ENCODE measurements at places on chromosomes 12 and 14.

- no peak for DNase-seq
Observed at GRCh38 chr14:73459959-73460358, 1.6 kb upstream of the NUMB start.

DNA sequence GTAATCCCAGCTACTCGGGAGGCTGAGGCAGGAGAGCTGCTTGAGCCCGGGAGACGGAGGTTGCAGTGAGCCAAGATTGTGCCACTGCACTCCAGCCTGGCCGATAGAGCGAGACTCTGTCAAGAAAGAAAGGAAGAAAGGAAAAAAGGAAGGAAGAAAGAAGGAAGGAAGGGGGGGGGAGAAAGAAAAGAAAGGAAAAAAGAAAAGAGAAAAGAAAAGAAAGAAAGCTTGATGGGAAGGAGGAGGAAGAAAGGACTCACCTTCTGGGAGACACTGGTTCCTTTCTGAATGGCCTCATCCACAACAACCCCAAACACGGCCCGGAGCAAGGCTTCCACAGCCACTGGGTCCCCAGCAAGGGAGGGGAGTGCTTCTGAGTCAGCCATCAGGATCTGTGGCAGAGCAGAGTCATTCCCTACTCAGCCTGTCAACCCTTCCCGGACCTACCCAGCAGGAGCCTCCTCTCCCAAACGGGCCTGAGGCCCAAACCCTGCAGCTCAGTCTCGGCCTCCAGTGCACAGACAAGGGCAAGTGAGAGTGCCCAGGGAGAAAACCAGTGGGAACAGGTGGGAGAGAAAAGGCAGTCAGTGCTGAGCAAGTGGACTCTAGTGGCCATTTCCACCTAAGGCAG lies 7.3 kb upstream of the ZNF740 start:
- DNase-seq = no peak

DNA sequence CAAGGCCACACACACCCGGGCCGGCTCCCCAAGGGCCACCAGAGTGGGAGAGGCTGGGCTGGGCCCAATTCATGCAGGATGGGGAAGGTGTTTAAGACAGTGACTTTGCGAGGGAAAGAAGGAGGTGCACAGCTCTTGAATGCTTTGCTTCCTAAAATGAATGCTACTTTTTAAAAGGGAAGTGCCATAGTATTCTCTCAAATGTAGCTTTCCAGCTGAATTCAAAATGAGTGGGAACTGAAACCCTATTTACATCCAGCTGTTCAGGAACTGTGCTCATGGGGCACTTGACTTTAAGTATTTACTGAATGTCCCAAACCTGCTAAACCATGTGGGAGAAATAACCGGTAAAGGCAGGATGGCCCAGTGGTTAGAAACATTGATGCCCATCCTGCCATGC lies 7.6 kb downstream of the ITPK1 start:
- DNase-seq = no peak

DNA sequence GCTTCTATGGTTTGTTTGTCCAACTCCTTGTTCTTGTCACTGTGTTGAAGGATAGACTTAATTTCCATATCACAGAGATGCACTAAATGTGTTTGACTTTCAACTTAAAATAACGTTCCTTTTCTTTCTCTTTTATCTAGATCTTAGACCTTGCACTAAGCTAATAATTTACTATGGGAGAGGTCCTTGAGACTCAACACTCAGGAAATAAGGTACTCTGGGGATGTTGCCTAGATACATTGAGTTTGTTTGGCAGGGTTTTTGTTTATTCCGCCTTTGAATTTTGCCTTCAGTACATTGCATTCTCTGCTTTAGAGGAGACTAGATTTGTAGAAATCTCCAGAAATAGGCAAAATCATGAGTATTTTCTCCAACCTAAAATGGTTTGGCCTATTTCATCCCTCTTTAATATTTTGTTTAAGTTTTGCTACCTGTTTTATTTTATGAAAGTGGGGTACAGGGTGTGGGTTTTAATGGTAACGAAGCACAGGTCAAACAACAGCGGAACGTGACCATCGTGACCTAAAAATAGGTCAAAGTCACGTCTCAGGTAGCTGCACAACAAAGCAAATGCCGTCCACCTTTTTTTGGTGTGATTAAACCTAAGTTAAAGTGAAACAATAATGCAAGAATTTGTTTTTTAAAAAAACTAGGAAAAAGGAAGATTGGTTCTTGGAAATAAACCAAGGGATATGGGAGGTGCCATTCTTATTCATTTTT lies 115.3 kb upstream of the CPSF6 start:
- DNase-seq = no peak

- DNase-seq = no peak
Observed at GRCh38 chr12:62250671-62251608, 9.3 kb upstream of the USP15 start.

DNA sequence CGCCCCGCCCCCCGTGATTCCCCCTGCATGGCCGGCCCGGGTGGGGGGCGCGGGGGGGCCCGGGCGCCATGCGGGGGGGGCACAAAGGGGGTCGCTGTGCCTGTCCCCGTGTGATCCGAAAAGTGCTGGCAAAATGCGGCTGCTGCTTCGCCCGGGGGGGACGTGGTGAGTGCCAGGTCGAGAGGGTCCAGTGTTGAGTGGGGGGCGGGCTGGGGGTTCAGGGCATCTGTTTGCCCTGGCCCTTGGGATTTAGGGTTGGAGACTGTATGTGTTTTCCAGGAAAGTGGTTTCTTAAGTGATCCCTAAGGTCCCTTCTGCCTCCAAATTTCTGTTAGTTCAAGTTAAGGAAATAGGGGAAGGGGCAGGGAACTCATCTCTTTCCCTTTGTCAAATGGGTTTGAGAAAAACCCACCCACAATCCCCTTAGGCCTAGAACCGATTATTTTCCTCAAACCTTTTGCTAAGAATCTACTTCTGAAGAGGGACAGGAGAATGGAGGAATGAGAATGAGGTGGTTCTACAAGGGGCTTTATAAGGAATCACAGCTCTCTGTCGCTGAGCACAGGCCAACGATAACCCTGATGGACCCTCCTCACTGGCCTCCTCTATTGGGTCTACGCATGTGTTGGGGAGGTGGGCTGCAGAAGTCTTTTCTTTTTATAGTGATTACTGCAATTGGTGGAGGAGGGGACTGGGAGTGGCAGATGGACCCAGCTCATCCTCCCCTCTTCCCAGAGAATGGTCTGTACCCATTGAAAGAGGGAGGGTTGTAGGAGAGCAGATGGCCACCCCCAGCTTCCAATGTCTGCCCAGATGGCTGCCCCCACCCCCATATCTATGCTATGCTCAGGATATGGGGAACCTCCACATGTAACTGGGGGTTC lies 834 bp downstream of the ARHGEF25 start:
- no peak for DNase-seq

- no peak for DNase-seq
Observed at GRCh38 chr12:113007166-113007565, 28.8 kb downstream of the OAS2 start.

- DNase-seq = no peak
Observed at GRCh38 chr12:82635263-82635662, 51.4 kb upstream of the TMTC2 start.

DNA sequence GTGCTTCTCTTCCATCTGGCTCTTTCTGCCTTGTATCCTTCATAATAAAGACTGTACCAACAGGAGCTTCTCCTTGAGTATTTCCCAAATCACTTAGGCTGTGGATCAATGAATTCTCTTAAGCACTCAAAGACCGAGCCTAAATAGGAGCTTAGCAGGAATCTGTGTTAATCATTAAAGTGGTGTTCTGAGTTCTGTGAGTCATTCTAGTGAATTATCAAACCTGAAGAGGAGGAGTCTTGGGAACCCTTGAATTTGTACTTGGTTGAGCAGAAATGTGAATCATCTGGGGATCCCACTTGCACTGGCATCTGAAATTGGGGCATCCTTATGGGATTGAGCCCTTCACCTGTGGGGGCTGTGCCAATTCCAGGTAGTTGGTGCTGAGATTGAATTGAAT lies 946.2 kb downstream of the BCL11B start:
- no peak for DNase-seq

DNA sequence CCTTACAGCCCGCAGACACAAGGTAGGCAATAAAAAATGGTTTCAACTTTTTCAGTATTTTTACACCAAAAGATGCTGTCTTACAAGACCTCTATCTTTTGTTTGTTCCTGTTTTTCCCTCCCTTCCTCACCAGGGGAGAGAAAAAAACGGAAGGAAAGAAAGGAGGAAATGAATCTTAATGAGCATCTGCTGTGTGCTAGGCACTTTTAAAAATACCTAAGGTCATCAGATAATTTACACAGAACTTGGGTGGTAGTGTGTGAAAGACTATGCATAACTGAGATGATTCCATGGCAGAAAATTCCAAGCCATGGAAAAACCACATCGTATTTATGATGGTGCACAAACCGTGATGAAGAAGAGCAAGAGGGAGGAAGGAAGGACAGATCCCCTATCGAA lies 121.2 kb downstream of the DIP2B start:
- no peak for DNase-seq
